Trophoblast cell (in vitro differentiated cells and primary cell): ENCODE measurements at places on chromosomes 5 and 9.

- DNase-seq: no peak
Measured at GRCh38 chr9:83196946-83197345, 134.0 kb upstream of the RASEF start.

- no peak for DNase-seq
Measured at GRCh38 chr9:3137347-3137695, 293.4 kb upstream of the PUM3 start.

- peak; percentile 79 for DNase-seq
Measured at GRCh38 chr9:2271426-2271825, 256.3 kb downstream of the SMARCA2 start.

- no peak for DNase-seq
Measured at GRCh38 chr9:134725605-134725940, 84.0 kb downstream of the COL5A1 start.

DNA sequence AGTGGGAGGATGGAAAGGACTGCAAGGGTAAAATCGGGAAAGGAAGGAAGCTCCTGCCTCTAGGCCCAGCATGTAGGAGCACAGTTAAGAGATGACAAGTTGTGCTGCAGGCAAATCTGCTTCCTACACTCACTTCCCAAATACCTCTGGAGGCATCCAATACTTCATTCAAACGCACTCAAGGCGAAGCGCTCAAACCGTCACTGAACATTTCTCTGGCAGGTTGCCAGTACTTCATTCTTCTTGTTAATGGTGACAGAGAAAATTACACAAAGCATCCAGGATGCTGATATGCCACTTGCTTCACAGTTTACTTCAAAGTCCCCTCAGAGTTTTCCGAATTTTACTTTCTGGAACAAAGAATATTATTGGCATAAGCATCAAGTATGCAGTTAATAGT lies 59.8 kb downstream of the NREP start:
- peak; percentile 91 for DNase-seq

DNA sequence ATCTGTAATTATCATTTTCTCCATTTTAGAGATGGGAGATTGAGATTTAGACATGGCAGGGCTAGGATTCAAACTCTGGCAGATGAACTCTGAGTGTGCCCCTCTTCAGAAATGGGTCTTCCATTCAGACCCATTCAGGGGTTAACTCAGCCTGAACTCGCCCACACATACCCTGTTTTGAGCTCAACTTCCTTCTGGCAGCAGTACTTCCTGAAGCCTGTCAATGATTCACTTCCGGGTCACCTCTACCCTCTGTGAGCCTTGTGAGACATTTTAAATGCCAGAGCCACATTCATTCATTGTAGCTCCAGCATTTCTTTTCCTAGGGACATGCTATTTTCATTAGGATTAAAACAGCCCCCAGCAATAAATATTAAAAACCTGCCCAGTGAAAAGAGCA lies 209.3 kb upstream of the SLC24A2 start:
- DNase-seq: no peak

- peak; percentile 30 for DNase-seq
Measured at GRCh38 chr9:98235126-98235525, 20.3 kb downstream of the TBC1D2 start.

- DNase-seq: no peak
Measured at GRCh38 chr5:57429513-57430120, 53.0 kb downstream of the ACTBL2 start.

DNA sequence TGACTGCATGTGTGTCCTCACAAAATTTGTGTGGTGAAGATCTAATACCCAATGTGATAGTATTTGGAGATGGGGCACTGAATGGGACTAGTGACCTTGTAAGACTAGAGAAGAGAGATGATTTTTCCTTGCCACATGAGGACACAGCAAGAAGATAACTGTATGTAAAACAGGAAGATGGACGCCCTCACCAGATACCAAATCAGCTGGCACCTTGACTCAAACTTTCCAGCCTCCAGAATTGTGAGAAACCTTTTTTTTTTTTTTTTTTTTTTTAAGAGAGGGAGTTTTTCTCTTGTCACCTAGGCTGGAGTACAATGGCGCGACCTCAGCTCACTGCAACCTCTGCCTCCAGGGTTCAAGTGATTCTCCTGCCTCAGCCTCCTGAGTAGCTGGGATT lies 40.3 kb downstream of the UBTD2 start:
- DNase-seq: no peak

- DNase-seq: no peak
Measured at GRCh38 chr9:82424599-82425120, 436.1 kb downstream of the SPATA31D1 start.
